ENCODE measurements at places on chromosomes 4 and X.

- no peak for DNase-seq
Measured at GRCh38 chr4:103046416-103047290, 27.1 kb upstream of the SLC9B1 start.

DNA sequence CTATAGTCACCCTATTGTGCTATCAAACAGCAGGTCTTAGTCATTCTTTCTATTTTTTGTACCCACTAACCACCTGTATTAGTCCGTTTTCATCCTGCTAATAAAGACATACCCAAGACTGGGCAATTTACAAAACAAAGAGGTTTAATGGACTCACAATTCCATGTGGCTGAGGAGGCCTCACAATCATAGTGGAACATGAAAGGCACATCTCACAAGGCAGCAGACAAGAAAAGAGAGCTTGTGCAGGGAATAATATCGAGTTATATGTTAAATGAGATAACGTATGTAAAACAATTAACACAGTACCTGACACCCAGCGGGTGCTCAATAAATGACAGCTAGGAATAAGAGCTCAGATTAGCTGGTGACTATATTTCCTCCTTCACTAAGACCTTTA lies 88.1 kb upstream of the WDR44 start:
- DNase-seq: no peak

DNA sequence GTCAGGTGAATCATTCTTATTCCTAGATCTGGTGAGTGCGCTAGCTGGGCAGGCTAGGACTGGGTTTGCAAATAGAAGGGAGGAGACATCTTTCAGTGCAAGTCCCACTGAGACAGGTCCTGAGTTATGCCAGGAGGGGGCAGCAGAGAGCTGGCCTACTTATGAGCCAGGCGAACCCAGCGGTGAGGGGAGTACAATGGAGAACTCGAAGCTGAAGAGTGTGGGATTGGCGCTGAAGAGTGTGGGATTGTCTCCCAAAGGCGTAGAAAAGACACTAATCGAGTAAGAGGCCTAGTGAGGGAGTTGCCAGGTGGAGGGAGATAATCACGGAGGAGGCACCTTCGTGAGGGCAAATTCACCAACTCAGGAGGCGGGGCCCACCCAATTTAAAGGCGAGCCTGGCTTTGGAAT lies 91.7 kb upstream of the CXorf66 start:
- DNase-seq: no peak

- DNase-seq: no peak
Measured at GRCh38 chr4:75056277-75056676, 123.4 kb downstream of the PARM1 start.

- DNase-seq: no peak
Measured at GRCh38 chr4:28548136-28548535, 1687.5 kb downstream of the STIM2 start.
